ENCODE measurements at places on chromosomes 2 and 18.

DNA sequence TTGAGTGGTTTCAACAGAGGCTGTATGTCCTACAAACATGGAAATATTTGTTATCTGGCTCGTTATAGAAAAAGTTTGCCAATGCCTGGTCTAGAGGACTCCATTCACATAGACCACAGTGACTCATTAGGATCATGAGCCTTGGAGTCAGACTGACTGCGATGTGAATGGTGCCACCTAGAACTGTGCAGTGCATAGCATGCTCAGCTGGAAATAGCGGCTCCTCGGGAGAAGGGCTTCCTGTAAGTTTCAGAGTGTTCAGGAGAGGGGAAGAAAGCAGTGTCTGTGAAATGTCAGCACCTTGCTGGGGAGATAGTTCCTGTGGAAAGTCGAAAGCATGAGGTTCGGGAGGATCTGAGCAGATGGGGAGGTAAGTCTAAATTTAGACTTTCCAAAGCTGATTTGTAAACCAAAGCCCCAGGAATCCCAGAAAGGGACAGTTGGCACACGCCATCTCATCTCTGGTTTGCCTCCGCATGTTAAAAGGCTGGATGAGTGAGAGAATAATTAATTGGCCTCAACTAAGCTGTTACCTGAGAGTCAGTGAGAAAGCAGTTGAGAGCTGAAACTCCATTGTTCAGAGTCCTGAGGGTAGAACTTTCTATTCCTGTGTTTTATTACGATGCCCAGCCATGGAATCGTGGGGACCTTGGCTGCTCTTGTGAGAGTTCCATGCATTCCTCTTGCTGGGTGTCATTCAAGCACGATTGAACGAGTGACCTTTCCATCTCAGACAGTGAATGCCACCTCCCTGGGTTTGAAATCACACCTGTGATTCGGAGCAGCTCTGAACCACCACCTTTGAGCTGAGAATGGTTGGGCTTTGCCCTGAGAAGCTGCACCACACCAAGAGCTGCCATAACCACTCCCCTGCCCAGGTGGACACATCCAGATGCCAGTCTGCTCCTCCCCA lies 99.5 kb downstream of the MAPK4 start:
- DNase-seq = peak; percentile 88

- DNase-seq = no peak
Observed at GRCh38 chr2:228474466-228474865, 293.0 kb upstream of the SPHKAP start.

GRCh38 chr18:49111191-49111988 lies 160.6 kb upstream of the SMAD7 start:
- DNase-seq = no peak

GRCh38 chr2:219054956-219055903 lies 5.5 kb downstream of the IHH start:
- no peak for DNase-seq

DNA sequence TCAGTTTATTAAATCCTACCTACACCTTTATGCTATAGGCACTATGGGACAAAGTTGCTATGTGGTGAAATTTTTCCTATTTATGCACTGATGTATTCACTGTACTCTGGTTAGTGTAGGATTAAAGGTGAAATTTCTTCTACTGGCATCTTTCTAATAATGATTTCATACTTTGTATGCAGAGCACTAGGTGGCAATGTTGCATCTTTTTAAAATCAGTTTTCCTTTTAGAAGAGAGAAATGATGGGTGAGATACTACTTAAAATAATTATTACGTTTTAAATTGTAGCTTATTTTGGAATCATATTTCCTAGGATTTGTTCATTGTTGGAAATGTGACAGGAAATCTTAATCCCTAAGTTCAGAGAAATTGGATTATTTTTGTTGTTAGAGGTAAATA lies 150.9 kb downstream of the CD8B2 start:
- DNase-seq = peak; percentile 42

GRCh38 chr2:15826273-15826717 lies 114.1 kb upstream of the MYCN start:
- peak; percentile 87 for DNase-seq

DNA sequence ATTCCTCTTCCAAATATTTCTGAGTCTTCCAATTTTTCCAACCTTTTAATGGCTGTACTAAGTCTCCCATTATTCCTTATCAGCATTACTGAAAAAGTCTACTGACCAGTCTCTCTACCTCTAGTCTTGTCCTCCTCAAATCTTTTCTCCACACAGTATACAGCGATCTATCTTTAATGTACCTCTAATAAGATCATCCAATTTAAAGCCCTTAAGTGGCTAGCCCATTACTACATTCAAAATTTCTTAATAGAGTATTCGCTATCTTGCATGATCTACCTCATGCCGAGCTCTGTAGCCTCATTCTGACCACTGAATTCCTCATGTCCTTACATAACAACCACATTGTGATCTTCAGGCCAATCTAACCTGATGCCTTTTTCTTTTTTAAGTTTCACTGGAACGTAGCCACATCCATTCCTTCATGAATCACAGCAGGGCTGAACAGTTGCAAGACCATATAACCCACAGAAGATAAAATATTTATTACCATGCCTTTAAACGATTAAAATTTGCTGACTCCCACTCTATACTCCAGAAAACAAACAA lies 57.9 kb downstream of the SLC66A3 start:
- peak; percentile 45 for DNase-seq

GRCh38 chr2:214671319-214671885 lies 138.1 kb downstream of the BARD1 start:
- DNase-seq = no peak

- DNase-seq = no peak
Observed at GRCh38 chr2:42261518-42262195, 92.5 kb downstream of the EML4 start.

- no peak for DNase-seq
Observed at GRCh38 chr2:240786871-240787311, 33.1 kb downstream of the KIF1A start.

- no peak for DNase-seq
Observed at GRCh38 chr2:28674062-28674712, 77.4 kb upstream of the PPP1CB start.

GRCh38 chr2:45616658-45617411 lies 5.8 kb upstream of the SRBD1 start:
- DNase-seq = peak; percentile 97

GRCh38 chr18:67846422-67847098 lies 330.0 kb upstream of the DSEL start:
- no peak for DNase-seq

GRCh38 chr2:215269397-215270117 lies 42.3 kb upstream of the ATIC start:
- DNase-seq = peak; percentile 83

DNA sequence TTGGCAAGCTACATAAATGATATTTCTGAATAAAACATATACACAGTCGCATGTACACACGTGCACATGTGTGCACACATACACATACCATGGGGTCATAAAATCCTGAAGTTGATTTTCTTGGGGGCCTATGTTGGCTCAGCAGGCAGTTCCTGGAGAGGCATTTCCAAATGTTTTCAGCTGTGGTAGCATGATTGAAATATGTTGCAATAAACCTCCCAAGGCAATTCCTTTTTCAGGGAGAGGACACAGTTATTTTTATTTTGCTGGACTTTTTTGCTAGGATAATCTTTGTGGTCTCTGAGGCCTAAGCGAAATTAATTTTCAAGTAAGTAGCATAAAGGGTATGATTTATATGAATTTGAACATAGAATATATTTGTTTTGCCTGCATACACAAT lies 126.7 kb upstream of the LTBP1 start:
- DNase-seq = no peak

DNA sequence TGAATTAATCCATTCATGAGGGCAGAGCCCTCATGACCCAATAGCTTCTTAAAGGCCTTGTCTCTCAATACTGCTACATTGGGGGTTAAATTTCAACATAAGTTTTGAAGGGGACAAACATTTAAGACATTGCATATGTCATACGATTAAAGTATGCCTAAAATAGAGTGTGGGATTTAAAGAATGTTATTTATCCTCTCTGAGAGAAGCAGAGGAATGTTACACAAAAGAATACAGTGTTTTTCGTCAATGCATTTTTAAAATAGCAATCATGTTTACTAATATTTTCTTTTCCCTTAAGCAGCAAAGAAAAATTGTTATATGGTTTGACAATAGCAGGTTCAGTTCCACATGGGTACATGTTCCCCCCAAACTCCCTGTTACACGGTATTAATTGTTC lies 363.1 kb downstream of the NUP35 start:
- DNase-seq = no peak

Measured in NCI-H82 (cell line).